HEK293T (cell line): ENCODE measurements at places on chromosomes 3 and 15.
A peak's percentile ranks its signal among the peaks of the same experiment; 100 is the strongest.

DNA sequence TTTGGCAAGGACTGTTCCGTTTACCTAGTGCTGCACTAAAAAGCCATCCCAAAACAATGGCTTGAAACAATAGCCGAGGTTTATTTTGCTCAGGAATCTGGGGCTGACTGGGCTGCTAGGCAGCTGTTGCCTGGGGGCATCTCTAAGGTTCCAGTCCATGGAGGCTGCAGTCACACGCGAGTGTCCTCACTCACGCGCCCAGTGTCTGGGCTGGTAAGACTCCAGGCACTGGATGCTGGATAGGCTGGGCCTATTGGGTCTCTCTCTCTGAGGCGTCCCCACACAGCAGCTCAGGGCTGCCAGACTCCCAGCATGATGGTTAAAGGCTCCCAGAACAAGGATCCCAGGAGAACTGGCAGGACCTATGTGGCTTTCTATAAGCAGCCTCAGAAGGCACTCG, 34.2 kb downstream of the ALS2CL start:
- peak; percentile 4 for DNase-seq

DNA sequence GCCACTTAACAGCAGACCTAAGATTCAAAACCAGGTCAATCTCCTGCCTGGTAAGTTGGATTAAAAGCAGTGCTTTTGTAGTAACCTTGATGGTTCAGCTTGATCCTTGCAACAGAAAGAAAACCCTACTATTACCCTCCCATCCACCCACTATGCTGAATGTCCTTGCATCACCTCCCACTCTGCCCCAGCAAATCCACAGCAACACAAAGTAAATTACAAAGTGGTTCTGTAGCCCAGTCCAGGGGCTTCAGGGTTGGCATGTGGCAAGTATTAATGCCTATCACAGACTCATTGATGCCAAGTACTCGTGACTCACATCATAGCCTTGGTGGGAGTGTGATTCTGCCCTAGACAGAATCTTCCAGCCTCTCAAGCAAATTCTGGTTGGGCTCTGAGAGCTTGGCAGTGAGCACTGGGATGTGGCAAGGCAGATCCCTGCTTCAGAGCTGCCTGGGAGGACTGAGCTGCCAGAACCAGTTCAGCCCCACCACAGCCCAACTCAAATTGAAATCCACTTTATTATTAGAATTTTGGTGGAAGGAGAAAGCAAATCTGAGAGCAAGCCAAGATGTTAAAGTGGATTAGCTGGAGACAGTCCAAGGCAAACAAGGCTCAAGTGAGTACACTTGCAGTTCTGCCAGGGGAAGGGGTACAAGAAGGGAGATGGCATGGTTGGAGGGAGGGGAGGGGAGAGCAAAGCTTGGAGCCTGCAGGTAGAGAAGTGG, 225.8 kb upstream of the UMPS start:
- DNase-seq: no peak

- no peak for DNase-seq
Observed at GRCh38 chr15:72800833-72801481, 17.4 kb upstream of the ADPGK start.

- DNase-seq: no peak
Observed at GRCh38 chr3:83457551-83457950, 1501.2 kb upstream of the CADM2 start.

GRCh38 chr3:58835086-58835485, 168.5 kb upstream of the FAM3D start:
- no peak for DNase-seq

- DNase-seq: no peak
Observed at GRCh38 chr15:79724312-79724711, 172.5 kb downstream of the MTHFS start.

GRCh38 chr3:186818516-186818915, 12.2 kb upstream of the RFC4 start:
- no peak for DNase-seq

DNA sequence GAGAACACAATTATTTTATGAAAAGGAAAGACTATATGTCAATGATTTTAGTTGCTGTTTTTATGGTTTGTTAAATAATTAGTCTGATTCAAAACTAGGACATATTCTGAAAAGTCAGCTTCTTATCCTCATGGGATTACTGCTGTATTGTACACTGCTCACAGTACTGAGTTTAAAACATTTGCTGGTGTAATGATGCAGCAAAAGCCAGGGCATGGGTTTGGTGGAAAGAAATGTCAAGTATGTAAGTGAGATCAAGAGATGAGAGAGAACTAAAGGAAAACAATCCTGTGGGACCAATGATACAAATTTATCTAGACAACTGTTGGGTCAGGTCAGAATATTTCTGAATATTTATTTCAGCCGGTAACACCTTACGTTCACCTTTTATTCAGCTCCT, 210.1 kb upstream of the ARHGEF26 start:
- no peak for DNase-seq

DNA sequence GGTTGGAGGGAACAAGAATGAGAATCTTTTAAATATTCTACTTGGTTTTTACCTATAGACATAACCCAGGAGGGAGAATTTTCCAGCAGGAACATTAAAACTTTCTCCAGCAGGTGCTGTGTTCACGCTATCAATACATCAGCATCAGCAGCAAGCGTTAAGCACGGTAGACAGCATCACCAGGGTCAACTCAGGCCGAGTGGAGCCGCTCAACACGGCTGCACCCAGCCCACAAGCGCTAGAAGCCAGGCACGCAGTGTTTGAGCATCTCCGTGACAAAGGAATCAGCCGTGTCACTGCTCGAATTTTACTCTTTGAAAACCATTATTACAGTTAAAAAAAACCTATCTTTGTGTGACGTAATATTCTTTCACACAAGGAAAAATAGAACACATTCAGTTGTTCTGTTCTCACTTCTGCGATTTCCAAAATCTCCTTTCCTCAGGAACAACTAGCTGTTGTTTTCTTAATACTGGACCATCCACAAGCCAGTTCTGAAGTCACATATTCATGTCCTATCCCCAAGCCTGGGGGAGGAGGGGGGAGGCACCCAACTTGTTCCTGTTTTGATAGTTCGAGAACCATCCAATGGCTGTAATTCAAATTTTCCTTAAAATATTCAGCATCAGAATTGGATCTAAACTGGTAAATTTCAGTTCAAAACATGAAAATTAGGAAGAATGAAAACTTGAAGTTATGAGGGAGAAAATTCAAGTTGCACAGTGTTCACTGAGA, 77.9 kb downstream of the ADAMTS17 start:
- no peak for DNase-seq

GRCh38 chr3:146131616-146132410, 29.2 kb downstream of the PLOD2 start:
- DNase-seq: no peak

DNA sequence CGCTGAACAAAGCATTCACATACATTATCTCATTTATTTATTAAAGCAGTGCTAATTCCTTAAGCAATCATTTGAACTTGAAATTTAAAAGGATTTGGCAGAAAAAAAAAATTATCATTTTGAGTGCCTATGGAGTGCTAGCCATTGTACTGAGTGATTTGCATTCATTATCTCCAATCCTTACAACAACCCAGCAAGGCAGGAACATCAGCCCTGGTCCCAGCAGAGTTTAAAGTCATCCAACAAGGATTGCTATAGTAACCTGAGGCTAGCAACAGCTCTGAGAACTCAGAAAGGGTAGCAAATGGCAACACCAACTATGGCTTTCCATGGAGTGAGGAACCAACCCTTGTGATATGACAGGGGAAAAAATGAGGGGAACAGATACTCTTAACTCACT, 237.6 kb upstream of the SETMAR start:
- DNase-seq: no peak

- no peak for DNase-seq
Observed at GRCh38 chr15:34365836-34366235, 1.2 kb downstream of the LPCAT4 start.

DNA sequence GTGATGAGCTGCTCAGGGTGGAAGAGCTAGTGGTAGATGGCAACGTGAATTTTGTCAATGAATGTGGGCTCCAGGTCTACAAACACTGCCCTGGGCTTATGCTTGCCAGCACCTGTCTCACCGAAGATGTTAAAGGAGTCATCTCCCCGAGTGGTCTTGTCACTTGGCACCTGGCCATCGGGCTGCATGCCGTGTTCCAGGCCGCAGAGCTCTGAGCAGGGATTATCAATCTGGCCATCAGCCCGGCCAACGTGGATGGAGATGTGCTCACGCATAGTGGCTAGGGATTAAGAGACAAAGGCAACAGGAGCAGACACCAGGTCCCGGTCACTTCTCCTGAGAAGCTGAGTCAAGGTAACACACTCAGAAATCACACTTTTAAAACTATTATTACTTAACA, 54.8 kb upstream of the ACTC1 start:
- DNase-seq: no peak

DNA sequence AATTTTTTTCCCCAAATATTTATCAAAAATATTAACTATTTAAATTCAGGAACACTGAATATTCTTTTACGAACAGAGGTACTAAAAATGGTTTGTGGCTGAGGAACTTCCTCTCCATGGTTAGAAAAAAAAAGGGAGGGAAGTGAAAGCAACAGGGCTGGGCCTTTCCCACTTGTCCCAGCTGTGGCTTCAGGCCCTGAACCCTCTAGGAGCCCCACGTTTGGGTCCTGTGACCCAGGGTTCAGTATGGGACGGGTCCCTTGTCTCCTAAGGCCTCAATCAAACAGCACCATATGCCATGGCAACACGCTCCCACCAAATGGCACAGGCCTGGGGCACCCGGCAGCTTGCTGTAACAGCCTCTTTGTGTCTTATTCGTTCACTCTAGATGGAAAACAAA, 32.4 kb downstream of the POC1A start:
- no peak for DNase-seq

GRCh38 chr3:69161587-69162307, 39.4 kb upstream of the LMOD3 start:
- peak; percentile 61 for DNase-seq

- DNase-seq: no peak
Observed at GRCh38 chr3:122003606-122004005, 18.4 kb downstream of the ILDR1 start.

DNA sequence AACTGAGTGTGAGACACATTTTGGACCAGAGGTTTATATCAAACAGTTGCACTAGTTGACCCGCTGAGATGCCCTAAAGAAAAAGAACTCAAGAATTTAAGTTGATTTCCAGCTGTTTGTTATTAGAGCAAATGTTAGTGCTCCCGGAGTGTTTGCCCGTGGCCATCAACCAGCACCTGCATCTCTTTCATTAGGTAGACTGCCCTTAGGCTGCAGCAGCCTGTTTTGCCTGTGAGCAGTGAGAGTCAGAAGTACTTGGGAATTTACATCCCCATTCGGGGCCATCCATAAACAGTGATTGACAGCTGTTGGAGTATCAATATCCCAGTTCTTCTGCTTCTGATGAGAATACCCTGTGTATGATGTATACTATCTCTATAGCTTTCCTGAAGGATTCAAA, 492.6 kb downstream of the RBMS3 start:
- DNase-seq: no peak

GRCh38 chr3:144818973-144819372, 847.4 kb downstream of the DIPK2A start:
- DNase-seq: no peak

- no peak for DNase-seq
Observed at GRCh38 chr3:48215876-48216275, 7.4 kb upstream of the CAMP start.

DNA sequence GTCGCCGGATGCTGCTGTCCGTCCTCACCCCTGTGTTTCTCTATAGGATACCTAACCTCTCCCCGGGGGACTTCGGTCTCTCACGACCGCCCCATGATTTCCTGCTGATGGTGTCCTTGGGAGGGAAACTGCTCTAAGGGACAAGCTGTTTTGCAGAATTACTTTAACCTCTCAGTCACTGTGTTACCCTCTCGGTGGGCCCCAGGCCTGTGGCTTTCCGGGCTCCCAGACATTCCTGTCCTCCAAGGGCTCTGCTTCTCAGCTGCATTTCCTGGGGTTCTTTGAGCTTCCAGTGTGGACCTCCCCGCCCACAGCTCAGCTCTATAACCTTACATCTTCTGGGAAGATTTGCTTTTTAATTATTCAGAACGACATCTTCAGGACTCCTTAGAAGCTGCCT, 40.9 kb downstream of the CHST2 start:
- DNase-seq: no peak

DNA sequence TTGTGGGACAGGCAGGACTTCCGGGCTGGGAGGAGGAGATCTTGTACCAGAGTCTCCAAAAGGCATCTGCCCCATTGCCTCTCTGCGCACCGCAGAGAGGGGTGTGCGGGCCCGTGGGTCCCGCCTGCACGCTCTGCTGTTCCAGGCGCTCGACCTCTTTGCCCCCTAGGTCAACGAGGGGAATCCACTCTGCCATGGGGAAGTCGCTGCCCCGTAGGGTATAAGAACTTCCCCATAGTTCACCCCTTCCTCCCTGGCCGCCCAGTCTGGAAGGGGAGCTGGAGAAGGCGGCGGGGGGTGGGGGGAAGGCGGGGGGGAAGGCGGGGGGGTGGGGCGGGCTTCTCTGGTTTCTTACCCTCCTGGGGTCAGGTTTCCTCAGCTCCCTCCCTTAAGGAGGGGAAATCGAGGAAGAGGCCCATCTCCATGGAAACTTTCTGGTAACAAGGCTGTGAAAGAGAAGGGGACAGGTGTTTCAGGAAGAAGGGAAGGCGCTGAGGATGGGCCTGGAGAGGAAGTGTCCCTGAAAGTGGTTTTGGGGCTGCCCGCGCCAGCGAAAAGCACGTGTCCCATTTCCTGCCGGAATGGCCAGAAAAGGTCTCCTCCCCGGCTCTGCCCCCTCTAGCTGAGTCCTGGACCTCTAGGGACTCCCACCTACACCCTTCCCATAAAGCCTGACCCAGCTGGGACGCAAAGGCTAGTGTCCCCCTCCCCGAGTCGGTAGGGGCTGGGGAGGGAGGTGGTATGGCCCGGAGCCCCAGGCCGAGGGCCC, 27.5 kb downstream of the NR1I2 start:
- DNase-seq: no peak

GRCh38 chr15:60363903-60364611, 33.7 kb downstream of the ANXA2 start:
- DNase-seq: no peak

GRCh38 chr3:115397433-115397832, 225.9 kb upstream of the GAP43 start:
- DNase-seq: no peak

DNA sequence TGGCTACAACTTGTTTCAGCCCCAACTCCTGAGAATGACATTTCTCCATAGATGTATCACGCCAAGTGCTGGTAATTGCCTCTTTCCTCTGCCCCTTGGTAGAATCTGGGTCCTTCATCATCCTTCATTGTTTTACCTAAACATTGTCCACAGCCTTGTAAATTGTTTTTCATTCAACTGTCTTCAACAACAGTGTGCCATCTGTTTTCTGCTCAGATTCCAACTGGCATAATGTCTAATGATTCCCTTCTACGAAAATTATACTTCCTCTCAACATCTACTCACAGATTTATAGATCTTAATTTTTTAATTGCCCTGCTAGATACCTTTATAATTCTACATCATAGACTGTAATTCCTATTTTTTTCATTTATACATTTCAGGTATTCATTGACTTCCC, 226.9 kb downstream of the TPRG1 start:
- no peak for DNase-seq
